EH (cell line): ENCODE measurements at places on chromosomes 5 and 9.

DNA sequence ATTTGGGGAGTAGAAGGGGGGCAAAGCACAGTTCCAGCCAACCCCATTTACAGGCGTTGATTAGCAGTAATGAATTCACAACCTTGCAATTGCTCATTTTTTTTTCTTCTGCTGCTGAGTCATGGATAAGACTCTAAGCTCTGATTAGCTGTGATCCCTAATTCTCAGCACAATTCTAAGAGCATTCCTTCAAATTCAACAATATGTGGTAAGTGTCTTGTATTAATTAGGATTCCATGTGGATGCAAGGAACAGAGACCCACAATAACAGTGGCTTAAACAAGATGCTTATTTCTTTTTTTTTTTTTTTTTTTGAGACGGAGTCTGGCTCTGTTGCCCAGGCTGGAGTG, 133.4 kb downstream of the PALM2AKAP2 start:
- no peak for DNase-seq

DNA sequence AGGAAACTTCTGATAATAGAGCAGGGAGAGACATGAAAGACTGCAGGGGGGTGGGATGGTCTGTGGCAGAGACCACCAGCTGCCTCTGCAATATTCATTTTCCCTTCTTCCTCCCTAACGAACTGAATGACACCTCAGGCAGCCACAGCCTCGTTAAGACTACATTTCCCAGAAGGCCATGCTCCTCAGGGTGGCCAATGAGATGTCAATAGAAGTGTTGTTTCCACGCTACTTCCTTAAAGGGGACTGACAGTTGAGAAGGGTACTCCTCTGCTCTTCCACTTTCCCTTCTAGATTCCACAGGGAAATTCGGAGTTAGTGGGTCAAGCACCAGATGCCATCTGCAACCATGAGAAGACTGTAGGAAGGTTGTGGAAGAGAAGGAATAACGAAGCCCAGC, 52.0 kb upstream of the DAPK1 start:
- peak; percentile 26 for DNase-seq

DNA sequence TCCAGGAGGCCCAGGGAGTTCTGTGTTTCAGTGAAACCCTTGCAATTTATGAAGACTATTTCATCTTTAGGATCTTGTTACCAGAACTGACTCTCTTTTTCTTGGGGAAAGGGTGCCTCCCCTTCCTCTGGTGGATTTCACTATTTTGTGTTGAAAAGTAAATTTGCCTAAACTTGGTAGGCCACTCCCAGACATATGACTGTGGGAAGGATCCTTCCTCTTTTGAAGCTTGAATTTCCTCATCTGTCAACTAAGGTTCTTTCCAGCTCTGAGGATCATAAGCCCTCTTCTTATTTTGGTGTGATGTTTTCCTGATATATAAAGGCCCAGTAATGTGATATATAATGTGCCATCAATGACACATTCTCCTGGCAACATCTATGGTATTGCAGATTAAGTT, 59.1 kb upstream of the ZFAND5 start:
- no peak for DNase-seq

- DNase-seq, result no peak
Measured at GRCh38 chr9:90037146-90037797, 432.5 kb downstream of the GADD45G start.

DNA sequence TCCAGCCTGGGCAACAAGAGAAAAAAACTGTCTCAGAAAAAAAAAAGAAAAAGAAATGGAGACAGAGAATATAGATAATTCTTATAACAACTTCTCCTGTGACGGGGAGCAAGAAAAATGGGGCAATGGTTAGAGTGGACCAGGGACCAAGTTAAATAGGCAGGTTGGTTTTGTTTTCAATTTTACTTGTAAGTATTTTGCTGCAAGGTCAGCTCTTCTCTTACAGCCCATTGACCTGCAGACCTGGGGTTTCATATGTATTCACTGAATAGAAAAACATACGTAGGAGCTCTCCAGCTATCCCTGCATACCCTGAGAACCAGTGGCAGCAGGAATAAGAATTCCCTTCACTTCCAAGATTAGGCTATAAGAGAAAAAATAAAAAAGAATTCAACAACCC, 29.2 kb upstream of the IL13 start:
- no peak for DNase-seq

GRCh38 chr9:125949703-125950460, 202.7 kb downstream of the PBX3 start:
- no peak for DNase-seq

DNA sequence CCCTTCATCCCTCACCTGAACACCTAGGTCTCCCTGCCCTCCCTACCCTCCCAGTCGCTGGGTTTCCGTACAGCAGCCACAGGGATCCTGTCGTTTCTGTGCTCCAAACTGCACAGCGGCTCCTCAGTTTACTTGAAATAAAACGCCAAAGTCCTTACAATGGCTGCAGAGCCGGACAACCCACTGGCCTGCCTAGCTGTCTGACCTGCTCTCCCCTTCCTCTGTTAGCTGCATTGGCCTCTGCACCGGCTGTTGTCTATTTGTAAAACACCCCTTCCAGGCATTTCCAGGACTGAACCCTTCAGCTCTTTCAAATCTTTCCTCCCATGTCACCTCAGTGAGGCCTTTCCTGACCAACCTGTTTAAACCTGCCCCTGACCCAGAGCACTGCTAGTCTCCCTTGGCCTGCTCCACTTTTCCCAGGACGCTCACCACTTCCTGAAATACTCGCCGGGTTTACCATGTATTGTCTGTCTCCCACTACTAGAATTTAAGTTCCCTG, 9.1 kb upstream of the MGAT1 start:
- DNase-seq, result no peak

- peak; percentile 76 for DNase-seq
Measured at GRCh38 chr9:119955276-119955675, 586.0 kb upstream of the BRINP1 start.

DNA sequence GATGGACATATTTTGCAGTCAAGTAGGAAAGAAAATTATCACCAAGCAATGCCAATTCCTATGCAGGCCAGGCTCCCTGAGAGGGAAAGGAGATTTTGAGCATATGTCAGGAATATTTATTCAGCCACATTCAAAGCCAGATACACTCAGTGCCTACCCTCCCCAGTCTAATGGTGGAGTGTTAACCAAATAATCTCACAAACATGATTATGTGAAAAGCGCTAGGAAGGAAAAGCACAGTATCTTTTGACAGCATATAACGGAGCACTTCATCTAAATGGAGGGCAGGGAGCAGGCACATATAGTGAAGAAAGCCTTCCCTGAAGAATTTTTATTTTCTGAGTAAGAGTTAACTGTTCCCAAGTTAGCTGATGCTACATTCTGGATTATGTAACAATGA, 80.3 kb upstream of the SLC30A5 start:
- no peak for DNase-seq

- no peak for DNase-seq
Measured at GRCh38 chr5:89292487-89292886, 409.5 kb upstream of the MEF2C start.

GRCh38 chr5:34778091-34778850, 60.7 kb upstream of the TTC23L start:
- DNase-seq, result no peak

DNA sequence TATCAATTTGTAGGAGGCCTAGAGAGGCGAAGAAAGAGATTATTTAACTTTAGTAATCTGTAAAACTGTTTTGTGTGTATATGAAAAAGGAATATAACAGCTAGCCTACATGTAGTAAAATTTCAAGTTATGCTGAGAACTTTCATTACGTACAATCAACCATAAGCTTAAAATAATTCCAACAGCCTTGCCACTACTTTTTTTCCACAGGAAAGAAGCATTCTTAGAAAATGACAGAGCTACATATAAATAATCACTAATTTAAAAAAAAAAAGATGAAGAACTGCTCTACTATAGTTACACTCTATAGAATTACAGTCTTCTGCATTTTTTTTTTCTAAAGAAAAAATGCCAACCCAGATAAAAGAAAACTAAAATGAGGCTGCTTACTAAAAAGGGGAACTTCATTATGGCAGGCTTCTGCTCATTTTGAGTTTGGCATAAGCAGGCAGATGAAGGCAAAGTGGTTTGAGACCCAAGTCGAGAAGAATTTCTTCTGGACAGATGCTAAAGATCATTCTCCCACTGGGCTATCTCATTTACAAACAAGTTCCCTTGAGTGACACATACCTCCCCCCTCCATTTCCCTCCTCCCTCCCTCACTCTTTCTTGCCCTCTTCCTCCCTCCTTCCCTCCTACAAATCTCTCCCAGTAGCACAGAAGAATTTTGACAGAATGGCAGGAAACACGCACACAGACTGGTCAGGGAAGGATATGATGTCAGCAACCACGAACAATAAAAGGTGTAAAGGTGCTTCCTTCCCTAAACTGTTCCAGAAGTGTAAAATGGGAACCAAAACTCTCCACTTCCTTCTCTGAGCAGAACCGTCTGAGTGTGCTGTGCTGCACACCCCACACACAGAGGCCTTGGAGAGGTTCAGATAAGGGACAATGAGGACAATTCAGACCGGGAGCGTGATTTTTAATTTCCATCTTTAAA, 56.1 kb downstream of the MEF2C start:
- peak; percentile 74 for DNase-seq

DNA sequence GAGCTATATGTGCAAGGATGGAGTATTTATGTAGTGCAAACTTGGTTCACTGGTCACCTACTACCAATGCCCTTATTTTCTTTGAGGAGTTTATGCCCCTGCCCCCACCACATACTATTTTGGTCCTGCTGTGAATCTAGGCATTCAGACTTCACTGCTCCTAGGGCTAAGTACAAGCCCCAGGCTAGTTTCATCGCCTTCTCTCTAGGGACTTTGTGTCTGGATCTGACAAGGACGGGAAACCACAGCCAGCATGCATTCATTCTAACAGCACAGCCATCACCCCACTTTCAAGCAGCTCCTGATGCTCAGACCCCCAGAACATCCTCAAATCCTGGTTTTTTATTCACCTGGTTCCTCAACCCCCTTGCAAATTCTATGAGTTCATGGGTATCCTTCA, 56.8 kb downstream of the DRD1 start:
- no peak for DNase-seq

DNA sequence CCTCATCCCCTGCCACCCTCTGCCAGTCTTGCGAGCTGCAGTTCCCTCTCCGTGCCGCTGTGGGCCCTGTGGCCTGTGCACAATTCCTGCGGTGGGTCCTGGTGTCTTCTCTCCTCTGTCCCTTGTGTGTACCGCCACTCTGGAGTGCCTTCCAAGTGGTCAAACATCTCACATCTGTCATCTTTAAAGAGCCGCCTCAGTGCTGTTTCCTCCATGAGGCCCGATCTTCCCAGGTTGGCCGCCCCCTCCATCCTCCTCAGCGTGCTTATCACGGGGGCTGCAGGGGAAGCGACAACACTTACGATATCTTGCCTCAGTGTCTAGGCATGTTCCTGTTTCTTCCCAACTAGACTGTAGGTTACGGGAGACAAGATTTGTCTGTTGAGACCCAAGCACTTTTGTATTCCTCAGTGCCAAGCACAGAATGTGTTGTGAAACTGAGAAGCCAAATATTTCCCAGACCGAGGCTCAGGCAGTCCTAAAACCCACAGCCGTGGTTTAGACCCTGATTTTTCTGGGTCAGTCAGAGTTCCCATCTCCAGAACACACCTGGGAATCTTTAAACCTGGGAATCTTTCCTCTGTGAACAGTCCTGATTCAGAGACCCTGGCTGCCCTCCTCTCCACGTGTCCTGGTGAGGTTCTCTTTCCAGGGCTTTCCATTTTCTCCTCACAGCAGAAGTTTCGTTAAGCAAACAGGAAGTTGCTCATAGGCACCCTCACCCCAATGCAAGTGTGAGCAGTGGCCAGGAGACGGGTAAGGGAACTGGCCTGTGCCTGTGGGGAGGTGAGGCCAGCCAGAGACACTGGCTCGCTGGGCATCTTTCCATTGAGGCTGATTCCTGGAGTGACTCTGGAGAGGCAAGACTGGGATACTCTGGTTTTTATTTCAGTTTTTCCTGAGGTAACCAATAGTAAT, 28.8 kb downstream of the SLC46A2 start:
- DNase-seq, result peak; percentile 30

- DNase-seq, result no peak
Measured at GRCh38 chr9:90552317-90552716, 90.3 kb downstream of the DIRAS2 start.

- DNase-seq, result peak; percentile 4
Measured at GRCh38 chr5:123365156-123365555, 58.0 kb downstream of the CEP120 start.

GRCh38 chr5:149264439-149265067, 7.1 kb upstream of the AFAP1L1 start:
- DNase-seq, result no peak

- peak; percentile 97 for DNase-seq
Measured at GRCh38 chr5:157464519-157465171, 4.6 kb downstream of the NIPAL4 start.

DNA sequence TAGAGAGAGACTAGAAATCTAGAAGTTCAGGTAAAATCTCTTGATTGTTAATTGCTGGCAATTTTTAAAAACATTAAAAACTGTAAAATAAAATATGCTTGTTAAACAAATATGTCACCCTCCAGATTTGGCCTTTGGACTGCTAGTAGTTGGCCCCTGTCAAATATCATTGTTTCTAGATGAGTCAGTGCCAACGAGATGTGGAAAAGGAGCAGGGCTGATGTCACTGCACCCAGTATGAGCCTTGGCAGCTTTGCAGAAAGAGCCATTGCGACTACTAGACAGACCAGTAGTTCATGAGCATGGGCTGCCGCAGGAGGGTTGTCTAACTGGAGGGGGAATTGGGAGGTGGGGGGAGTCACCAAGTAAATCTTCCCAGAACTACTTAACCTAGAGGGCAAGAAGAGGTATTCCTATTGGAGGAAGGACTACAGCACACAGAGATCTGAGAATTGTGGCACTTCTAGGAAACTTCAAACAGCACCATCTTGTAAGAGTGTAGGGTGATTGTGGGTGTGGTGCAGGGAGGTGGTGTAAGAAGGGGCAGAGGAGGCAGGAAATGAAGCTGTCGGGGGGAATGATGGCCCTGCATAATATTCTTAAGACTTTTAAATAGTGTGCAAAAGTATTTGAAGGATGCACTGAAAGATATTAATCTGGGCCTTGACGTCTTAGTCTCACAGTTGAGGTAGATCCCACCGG, 7.1 kb upstream of the DOCK2 start:
- DNase-seq, result peak; percentile 95
